LHCN-M2 (cell line): ENCODE measurements at places on chromosomes 5 and 9.
A peak's percentile ranks its signal among the peaks of the same experiment; 100 is the strongest.

- no peak for DNase-seq
Observed at GRCh38 chr5:148660346-148660660, 6.0 kb upstream of the HTR4 start.

GRCh38 chr5:154410786-154411185 is 35.0 kb upstream of the SAP30L start:
- no peak for DNase-seq

- DNase-seq = no peak
Observed at GRCh38 chr5:76219636-76220035, 136.5 kb downstream of the SV2C start.

GRCh38 chr9:137286975-137287383 is 9.5 kb downstream of the TOR4A start:
- peak; percentile 52 for DNase-seq

DNA sequence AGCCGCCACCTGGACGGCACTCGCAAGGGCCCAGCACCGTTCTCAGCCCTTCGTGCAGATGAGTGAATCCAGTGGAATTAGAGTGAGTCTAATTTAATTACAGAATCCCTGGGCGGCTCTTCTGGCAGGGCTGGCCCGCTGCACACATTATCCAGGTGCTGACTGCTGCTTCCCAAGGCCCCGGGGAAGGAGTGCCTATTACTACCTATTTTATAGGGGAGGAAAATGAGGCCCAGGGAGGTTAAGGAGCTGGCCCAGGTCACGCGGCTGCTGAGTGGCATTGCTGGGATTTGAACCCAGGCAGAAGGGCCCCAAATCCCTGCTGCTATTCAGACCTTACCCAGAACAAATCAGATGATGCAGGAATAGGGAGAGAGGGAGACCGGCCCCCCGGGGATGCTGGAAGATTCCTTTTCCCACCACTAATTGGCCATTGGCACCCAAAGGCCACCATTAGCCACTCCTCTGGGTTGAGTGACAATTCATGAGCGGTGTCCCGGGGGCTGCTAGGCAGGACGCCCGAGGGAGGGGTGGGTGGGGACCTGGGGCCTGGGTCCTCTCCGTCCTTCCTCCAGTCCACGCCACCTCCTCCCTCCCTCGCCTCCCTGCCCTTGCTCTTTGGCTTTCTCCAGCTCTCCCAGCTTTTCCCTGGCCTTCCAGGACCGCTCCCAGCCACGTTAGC is 10.3 kb upstream of the QRFP start:
- DNase-seq = no peak

- DNase-seq = no peak
Observed at GRCh38 chr5:173736374-173736773, 119.9 kb upstream of the BOD1 start.

GRCh38 chr5:149838881-149839739 is 105.5 kb downstream of the PDE6A start:
- DNase-seq = peak; percentile 63

- DNase-seq = no peak
Observed at GRCh38 chr5:56140073-56140472, 93.1 kb downstream of the ANKRD55 start.

DNA sequence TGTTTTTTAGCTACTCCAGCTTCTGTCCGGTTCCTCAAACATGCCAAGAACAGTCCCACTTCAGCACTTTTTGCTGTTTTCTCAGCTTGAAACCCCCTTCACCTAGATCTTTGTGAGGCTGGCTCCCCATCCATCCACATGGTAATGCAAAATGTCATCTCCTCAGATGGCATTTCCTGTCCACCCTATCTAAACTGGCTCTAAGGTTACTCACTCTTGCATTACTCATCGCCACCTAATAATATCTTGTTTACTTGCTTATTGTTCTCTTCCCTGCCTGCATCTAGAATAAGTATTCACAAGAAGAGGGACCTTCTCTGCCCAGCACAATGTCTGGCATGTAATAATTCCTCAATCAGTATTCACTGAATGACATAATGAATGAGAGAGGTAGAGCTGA is 220.1 kb downstream of the FAM114A2 start:
- peak; percentile 58 for DNase-seq

DNA sequence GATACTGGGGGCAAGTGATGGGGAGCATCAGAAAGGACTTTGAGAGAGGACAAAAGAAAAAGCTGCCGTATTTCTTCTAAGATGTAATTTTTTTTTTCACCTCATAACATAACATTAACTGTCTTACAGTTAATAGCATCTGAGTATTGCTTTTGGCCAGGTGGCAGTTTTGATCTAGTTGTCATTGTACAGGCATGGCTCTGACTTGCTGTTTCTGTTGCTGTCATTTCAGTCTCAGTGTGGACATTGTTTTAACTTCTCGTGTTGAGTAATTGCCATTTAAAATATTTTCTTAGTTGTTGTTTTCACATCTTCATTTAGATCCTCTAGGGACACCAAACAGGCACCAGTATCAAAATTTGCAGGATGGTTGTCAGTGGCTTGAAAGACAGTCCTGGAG is 12.4 kb downstream of the SMAD5 start:
- no peak for DNase-seq

GRCh38 chr9:95280745-95281144 is 36.8 kb downstream of the FANCC start:
- no peak for DNase-seq

DNA sequence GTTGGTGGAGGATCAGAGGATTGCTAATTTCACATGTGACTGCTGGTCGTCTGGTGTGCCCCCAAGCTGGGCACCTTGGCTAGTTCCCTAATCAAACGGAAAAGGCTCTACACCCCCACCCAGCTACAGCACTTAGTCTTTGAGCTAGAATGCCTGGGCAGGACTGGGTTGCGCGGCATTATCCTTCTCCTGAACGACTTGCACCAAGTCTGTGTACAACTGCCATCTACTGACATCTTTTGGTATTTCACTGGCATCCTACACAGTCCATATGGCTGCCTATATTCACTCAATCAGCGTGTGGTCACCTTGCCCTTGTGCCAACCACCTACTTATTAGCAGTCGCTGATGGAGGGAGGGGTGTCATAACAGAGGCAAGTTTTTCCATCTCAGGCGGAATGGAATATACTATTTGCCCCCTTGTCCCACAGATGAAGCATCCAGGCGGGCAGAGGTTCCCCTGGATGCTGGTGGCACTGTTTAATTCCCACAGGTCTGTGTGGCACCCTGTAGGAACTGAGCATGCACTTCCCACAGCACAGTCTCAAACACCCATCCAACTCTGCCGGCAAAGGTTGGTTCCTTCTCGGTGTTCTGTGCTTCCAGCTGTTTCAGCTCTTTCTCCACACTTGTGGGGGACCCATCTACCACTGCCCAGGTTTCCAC is 150.1 kb downstream of the OSTF1 start:
- DNase-seq = peak; percentile 54

DNA sequence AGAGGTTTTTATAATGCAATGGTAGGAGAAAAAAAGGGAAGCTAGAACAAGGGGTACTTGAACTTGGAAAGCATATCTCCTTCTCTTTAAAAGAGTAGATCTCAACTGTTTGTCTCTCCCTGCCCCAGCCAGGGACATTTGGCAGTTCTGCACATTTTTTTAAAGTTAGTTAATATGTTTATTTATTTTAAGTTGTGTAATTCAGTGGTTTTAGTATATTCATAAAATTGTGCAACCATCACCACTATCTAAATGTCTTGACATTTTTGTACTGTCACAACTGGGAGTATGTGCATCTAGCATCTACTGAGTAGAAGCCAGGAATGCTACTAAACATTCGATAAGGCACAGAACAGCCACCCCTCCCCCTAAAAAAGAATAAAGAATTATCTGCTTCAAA is 103.5 kb upstream of the DPYSL3 start:
- peak; percentile 34 for DNase-seq

DNA sequence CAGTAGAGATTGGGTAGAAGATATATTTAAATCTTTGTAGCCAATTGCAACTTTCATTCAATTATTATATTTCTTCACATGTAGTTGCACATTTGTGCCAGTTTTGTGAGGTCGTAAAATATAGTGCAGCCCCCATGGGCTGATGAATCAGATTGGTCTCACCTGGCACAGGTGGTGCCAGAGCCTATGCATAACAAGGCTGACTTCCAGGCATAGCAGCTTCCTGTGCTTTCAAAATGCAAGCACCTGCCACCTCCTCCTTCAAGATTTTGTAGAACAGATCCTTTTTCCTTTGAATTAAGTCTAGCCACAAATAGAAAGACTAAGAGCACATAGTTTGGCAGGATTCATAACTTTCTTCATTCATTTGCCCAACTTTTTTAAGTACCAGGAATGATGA is 87.1 kb downstream of the STARD4 start:
- DNase-seq = no peak

GRCh38 chr9:8764051-8764450 is 964.5 kb upstream of the DMAC1 start:
- DNase-seq = no peak

GRCh38 chr5:72821776-72822175 is 5.3 kb downstream of the TNPO1 start:
- DNase-seq = no peak

DNA sequence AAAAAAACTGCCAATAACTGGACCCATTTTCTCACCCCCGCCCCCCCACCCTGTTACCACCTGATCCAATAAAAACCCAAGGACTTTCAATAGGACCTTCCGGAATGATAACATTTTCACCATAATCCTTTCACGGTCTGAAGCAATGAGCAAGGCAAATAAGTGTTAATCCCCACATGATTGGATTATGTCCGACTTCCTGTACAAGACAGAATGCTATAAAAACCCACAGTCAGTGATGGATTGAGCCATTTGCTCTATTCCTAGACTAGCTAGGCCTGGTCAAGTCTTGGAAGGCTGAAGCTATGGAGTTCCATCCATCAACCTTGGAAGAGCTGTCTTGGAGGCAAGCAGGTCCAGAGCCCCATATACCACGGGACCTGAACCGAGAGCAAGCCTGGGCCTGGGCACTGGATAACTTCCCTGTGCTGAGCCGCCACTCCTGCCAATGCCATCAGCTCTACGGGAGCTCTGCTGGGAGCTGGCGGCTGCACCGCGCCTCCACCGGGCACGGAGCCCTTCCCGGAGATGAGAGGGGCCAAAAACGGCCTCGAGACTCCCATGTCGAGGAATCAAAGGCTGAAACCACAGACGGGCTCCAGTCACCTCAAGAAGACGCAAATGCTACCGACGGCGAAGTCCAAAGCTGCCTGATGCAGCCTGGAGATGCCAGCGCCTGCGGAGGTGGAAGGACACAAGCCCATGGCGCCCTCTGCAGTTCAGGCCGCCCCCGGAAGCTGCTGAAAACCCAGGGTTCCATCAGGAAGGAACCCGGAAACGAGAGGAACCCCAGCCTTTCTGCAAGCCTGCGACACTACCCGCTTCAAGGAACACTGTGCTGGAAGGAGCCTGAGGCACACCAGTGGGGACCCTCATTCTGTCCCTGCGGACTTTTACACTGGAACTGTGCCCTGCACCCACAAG is 69.2 kb downstream of the ANXA2R start:
- no peak for DNase-seq

GRCh38 chr9:75087824-75088645 is at the start of the genes NMRK1 and OSTF1:
Gene NMRK1, minus strand, starts transcription at chr9:75088155. Its CDS starts 5,040 bp downstream, at chr9:75083115.
Gene OSTF1, plus strand, starts transcription at chr9:75088514. Its CDS starts 179 bp downstream, at chr9:75088693.
- peak; percentile 95 for DNase-seq

DNA sequence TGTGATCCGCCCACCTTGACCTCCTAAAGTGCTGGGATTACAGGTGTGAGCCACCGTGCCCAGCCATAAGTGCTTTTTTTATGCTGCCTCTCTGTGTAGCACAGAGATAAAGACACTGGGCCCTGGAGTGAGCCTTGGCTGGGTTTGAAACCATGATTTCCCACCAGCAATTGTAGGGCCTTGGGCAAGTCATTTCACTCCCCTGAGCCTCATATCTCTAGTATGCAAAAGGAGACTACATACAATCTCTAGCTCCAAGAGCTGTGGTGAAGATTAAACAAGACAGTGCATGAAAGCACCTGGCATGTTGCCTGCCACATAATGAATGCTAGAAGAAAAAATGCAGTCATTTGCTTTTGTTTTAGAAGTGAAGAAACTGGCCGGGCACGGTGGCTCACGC is 3.9 kb downstream of the FABP6 start:
- DNase-seq = no peak

DNA sequence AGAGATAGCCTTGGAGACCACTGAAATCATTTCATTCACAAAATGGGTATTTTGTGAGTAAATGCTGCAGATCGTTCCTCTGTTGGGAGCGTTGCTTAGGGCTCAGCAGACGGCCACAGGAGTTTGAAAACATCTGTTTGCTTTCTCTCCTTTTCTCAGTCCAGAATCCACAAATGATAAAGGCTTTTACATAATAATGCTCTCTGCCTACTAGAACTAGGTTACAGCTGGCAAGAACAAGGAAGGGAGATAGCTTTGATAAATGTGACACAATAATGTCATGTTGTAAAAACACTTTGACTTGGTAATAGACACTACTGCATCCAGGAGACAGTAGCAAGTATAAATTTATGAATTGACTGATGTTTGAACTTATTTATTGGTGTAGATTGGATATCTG is 1072.4 kb upstream of the CDH6 start:
- no peak for DNase-seq

- peak; percentile 13 for DNase-seq
Observed at GRCh38 chr5:133421394-133421793, 190.9 kb downstream of the FSTL4 start.

GRCh38 chr5:38777111-38777510 is 68.7 kb upstream of the OSMR start:
- DNase-seq = no peak

DNA sequence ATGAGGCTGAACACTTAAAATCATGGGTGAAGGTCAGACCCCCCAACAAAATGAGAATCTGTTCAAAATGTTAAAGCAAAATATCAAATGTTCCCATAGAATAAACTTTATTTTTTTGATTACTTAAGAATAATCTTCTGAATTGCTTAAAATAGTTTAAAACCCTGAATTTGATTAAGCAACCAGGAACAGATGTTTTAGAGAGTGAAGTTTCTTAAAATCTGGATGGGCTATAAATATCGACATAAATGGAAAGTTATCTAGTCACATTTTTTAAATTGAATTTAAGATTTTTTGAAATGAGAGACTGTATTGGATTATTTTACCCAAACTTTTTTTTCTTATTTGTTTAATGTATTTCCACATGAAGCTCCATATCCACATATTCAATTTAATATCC is 98.5 kb downstream of the ADAMTS12 start:
- DNase-seq = no peak

- DNase-seq = no peak
Observed at GRCh38 chr9:87973730-87974292, 522 bp downstream of the CDK20 start.

- DNase-seq = no peak
Observed at GRCh38 chr5:169707686-169708085, 70.6 kb downstream of the DOCK2 start.

DNA sequence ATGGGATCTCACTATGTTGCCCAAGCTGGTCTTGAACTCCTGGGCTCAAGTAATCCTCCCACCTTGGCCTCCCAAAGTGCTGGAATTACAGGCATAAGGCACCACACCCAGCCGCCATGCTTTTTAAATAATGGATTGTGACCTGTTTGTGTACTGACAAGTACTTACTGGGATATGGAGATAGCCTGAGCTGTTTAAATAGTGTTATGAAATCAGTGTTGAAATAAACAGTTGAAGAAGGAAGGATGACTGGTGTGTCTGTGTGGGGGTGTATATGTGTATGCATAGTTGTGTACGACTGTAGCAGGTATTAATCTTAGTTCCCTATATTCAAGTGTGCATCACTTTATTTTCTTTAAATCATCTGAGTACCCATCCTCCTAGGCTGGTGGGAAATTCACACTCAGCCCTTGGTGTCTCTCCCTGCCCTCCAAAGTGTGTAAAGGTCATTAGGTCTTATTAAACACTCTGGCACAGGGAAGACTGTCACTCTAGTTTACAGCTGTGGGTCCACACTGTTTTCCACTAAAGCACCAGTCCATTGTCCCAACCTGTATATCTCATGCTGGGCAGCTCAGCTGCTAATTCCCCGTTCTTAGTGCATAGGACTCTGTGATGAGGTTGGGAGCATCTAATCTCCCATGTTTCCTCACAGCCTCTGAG is 91.0 kb downstream of the SNX18 start:
- DNase-seq = no peak
